NCI-H69 (cell line): ENCODE measurements at places on chromosomes 7 and 10.

- no peak for DNase-seq
Measured at GRCh38 chr10:90642136-90642535, 215.7 kb downstream of the HTR7 start.

GRCh38 chr10:19824381-19825342 lies 8.4 kb downstream of the PLXDC2 start:
- peak; percentile 0 for DNase-seq

DNA sequence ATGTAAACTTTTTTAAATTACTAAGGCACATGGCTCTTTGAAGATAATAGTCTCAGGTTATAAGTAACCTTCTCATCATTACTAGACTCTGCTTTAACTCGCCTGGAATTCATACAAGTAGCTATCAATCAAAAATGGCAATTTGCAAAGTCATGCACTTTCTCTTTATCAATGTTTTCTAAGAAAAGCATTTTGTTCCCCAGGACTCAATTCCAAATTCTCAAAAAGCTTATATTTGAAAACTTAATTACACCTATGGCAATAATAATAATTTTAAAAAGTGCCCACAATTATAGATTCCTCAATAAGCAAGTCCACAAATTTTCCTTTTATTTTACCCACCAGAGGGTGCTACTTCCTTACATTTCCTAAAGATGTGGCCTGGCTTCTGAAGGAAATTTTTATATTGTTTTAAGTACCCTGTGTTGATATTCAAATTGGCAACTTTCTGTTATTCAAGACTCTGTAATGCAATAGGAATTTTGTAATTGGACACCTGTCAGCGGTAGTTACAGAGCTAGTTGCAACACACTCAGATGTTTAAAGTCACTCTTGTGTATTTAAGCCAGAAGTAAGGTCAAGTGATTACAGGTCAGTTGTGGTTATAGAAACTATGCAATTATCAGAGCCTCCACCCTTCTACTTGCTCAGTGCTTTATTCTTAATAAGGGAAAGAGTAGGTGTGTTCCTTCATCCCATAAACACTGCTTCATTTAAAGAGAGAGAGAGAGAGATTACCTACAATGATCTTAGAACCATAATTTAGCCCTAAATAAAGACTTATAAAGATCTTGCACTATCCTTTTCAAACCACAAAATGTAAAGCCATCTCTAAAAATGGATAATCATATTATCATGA lies 47.1 kb upstream of the HYAL4 start:
- peak; percentile 90 for DNase-seq

GRCh38 chr7:103571586-103571985 lies 125.6 kb upstream of the SLC26A5 start:
- no peak for DNase-seq
